ENCODE measurements at places on chromosomes 3 and 15.

- no peak for DNase-seq
These were observed 15.3 kb upstream of the ROPN1 start for GRCh38 chr3:124007186-124007585.

GRCh38 chr3:125322166-125322565 lies 53.0 kb downstream of the ZNF148 start:
- no peak for DNase-seq

- DNase-seq, result no peak
These were observed 95.0 kb downstream of the VGLL4 start for GRCh38 chr3:11548721-11549131.

DNA sequence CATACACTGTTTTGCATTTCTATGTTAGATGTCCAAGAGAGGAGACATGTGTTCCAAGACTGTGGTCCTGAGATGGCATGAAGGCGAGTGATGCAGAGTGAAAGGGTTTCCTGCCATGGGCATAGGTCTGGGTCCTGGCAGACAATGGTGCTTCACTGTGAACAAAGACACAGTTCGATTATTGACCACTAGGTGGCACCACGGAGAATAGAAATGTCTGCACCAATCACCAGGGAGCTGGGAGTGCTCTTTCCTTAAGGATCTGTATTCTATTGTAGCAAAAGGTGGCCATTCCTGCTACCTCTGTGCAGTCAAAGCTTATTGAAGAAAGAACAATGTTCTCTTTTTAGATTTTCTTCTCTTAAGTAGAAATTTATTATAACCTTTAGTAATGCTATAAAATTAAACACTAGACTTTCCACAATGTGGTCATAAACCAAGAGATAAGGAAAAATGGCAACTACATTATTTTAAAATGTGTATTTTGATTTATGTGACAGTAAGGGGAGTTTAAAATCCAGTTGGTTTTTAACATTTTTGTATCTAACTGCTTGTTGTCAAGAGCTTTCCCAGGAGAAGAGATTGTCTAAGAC lies 88.7 kb downstream of the GABRG3 start:
- DNase-seq, result no peak

DNA sequence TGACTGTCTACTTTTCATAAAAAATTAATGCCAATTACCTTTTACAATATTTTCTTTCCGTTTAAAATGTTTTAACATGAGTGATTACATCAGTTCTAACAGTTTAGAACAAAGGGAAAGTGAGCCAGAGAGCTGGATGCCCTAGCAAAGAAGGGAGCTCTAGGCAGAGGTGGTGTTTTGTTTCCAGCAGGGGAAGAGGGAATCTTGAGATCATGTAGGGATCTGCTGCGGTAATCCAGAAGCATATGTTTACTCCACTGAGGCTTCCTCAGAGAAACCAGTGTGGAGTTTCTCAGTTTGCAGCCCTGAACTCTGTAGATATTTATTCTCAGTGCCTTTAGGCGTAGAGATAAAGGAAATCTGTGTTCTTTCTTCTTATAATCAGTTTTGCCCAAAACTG lies 399.3 kb downstream of the NLGN1 start:
- no peak for DNase-seq

DNA sequence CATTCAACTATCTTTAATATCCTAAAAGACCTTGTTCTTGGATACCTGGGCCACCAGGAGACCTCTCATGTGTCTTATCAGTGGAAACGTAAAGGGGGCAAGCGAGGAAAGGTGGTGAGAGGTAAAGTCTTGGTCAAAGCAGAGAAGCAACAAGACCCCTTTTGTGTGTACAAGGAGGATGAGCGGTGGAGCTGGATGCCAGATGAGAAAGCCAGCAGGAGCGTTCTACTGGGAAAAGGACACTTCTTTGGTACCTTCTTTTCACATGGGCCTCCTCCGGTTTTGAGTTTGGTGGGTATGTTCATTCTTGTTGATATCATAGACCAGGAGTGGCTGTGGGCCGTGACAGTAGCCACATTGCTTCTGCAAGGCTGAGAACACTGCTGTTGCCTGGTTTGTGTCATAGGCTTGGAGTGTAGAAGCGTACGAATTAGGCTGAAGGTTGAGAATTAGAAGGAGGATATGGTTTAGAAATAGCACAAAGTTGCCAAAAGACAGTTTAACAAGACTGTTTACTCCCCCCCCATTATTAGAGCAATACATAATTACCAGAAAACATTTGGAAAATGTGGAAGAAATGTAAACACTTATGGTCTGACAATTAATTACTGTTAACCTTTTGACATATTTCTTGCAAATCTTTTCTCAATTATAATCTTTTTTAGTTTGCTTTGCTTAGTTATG lies 46.8 kb upstream of the VILL start:
- no peak for DNase-seq

DNA sequence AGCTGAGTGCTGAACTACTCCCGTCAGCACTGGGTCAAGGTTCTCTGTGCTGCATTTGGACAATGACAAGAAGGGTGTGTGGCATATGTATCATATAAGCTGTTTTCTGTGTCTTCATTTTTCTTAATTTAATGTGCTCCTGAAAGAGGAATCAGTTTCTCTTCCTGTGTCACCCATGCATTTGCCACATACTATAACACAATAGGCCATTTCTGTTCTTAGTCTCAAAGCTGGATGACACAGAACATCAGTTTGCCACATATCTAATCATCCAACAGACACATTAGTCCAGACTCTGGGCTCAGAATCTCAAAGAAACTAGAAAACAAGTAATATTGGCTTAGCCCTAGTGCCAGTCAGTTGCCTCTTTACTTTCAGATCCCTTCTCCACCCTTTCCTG lies 34.1 kb downstream of the CEP19 start:
- DNase-seq, result no peak

DNA sequence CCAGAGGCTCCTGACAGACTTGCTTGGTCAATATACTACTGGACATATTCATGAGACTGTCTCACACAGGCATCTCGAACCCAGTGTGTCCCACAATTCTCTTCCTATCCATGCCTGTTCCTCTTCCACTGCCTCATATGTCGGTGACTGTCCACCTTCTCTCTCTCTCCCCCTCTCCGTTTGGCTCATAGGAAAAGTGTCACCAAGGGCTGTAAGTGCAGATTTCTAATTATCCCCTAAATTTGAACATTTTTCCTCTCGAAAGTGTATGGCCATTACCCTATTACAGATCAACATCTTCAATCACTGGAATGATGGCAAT lies 22.5 kb upstream of the MUC20 start:
- DNase-seq, result no peak

DNA sequence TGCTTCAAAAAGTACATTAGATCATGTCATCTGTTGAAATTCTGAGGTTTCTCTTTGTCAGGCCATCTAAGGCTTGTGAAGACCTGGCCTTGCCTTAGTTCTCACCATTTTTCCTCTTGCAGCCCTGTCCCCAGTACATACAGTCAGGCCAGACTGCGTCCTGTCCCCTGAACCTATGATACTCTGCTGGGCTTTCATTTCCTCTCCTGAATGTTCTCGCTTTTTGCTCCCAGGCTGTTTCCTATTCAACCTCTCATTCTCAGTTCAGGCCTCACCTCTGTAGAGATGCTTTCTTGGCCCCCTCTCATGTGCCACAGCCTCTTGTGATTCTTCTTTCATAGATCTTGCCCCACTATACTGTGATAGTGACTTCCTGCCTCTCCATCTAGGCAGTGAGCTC lies 648.8 kb upstream of the KCNMB2 start:
- DNase-seq, result no peak

DNA sequence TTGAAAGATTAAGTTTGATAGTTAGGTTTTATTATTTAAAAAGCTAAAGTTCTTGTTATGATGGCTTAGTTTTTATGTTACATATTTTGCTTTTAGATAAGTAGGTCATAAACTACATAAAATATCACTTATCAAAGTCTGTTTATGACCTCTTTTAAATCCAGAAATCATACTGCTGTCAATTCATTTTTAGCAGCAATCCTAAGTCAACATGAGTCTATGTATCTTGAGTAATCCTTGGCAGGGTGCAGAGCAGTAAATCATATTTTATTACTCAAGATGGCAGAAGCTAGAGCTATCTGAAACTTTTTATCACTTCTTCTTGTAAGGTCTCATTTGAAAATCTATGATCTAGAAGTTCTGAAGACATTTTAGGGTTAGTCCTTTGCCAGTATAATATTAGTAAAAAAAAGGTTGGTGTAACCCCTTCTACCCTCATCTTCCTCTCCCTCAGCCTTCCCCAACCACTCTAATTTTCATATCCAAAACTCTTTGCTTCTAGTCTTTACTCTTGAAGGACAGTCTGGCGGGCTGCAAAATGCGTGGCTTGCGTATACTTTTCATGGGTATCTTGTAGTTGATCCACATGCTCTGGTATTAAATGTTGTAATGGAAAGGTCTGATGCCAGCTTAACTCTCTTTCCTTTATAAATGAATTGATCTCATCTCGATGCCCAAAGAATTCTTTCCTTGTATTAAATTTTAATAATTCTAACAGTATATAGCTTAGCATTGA lies 134.0 kb upstream of the THRB start:
- peak; percentile 18 for DNase-seq

GRCh38 chr3:39210078-39210477 lies 17.7 kb upstream of the XIRP1 start:
- DNase-seq, result no peak

- DNase-seq, result no peak
These were observed 38.3 kb downstream of the PDE8A start for GRCh38 chr15:85019815-85020590.

DNA sequence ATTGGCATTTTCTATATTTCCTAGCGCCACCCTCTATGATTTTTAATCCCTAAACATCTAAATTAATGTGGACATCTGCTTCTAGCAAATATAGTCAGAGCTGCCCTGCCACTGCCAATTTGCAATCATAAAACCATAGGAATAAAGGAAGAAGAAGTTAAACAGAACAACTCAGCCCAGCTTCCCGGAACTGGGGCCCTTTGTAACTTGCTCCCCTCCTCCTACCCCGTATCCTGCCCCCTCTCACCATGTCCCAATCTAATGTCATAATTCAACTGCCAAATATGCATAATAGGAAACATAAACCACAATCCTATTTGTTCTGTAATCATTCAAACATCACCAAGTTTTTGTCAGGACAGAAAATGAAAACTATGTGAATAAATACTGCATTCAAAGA lies 74.4 kb upstream of the ACP3 start:
- DNase-seq, result no peak

DNA sequence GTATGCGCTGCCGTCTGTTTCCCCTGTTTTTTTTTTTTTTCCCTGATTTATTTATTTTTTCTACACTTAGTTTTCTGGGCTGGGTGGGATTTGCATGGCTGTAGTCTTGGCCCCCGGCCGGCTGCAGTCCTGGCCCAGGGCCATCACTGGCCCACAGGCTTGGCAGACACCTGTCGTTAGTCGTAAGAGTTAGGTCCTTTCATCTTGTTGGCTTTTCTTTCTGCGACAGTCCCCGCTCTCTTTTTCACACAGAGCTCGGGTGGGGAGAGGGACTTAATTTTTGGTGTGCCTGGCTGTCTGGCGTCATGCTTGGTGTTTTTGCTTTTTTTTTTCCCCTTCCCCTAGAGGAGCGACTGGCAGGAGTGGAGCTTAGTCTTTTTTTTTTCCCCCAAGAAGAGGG lies 183.4 kb downstream of the KLF13 start:
- no peak for DNase-seq

- DNase-seq, result no peak
These were observed 17.0 kb downstream of the DTWD1 start for GRCh38 chr15:49637857-49638256.

DNA sequence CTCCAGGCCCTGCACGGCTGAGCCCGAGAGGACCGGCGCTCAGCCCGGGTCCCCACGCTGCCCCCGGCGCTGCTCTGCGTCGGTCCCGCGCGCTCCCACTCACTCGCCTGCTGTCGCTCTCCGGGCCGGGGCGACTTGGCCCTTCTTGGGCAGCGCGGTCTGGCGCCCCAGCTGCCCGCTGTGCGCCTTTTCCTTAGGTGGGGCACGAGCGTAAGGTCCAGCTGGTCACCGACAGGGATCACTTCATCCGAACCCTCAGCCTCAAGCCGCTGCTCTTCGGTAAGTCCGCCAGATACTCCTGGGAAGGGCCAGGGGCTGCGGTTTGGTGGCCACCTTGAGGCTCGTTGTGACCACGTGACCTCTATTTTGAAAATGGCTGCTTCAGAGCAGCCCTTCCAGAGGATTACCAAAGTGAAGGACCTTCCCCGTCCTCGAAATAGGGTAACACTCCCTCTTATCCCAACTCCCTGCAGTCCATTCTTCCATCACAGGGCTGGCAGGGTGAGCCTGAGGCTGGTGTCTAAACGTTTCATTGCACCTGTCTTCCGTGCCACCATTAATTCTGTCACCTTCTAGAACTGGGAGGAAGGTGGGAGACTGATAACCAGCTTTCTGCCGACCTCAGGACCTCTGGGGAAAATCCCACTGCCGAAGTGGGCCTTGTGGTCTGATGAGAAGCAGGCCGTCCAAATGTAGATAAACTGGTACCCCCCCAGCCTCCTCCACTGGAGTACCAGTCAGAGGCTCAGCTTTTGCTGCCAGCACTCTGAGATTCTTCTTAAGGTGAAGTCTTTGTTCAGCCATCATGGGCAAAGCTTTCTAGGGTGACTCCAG lies 812 bp downstream of the P4HTM start:
- no peak for DNase-seq

DNA sequence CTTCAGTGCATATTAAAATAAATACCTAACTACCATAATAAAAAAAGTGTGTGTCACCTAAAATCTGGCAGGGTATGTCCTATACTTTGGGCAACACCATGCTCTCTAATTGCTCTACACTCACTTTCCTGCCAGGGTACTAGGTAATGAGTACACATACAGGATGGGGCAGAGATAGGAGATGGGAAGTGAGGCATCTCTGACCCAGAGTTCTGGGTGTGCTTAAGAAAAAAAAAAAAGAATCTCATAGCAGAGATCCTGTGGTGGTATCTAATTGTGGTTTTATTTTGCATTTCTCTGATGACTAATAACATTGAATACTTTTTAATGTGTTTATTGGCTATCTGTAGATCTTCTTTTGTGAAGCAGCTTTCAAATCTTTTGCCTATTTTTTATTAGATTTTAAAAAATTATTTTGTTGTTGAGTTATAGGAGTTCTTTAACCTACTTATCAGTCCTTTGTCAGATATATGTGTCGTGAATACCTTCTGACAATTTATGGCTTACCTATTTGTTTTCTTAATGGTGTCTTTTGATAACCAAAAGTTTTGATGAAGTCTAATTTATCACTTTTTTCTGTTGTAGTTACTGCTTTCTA lies 48.0 kb downstream of the EEFSEC start:
- no peak for DNase-seq

DNA sequence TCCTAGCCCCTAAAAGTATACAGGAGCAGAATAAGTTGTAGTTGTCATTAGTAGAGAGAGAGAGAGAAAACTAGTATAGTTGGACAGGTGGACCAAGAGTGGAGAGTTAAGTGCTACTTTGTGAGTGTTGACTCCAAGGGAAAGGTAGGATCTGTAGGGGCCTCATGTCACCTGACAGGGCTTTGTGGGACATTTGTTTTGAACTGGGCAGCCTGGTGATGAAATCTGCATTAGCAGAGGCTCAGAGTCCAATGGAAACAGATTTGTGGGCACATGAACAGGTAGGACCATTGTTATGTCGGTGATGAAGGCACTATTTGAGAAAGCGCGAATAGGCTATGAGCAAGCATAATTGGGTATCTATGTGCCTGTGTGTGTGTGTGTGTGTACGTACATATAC lies 43.5 kb downstream of the SGO1 start:
- DNase-seq, result no peak

- DNase-seq, result no peak
These were observed 373.1 kb upstream of the TPRG1 start for GRCh38 chr3:188798556-188799145.

- no peak for DNase-seq
These were observed 142.7 kb downstream of the GHSR start for GRCh38 chr3:172305552-172305951.

- no peak for DNase-seq
These were observed 95.7 kb downstream of the OXSM start for GRCh38 chr3:25885544-25885943.

GRCh38 chr3:71341721-71342120 lies 241.8 kb downstream of the FOXP1 start:
- no peak for DNase-seq

All from urinary bladder (tissue), 4 donors.